ENCODE measurements at places on chromosomes 16 and 17.

GRCh38 chr17:325270-326009 is 27.2 kb downstream of the RPH3AL start:
- DNase-seq: no peak

DNA sequence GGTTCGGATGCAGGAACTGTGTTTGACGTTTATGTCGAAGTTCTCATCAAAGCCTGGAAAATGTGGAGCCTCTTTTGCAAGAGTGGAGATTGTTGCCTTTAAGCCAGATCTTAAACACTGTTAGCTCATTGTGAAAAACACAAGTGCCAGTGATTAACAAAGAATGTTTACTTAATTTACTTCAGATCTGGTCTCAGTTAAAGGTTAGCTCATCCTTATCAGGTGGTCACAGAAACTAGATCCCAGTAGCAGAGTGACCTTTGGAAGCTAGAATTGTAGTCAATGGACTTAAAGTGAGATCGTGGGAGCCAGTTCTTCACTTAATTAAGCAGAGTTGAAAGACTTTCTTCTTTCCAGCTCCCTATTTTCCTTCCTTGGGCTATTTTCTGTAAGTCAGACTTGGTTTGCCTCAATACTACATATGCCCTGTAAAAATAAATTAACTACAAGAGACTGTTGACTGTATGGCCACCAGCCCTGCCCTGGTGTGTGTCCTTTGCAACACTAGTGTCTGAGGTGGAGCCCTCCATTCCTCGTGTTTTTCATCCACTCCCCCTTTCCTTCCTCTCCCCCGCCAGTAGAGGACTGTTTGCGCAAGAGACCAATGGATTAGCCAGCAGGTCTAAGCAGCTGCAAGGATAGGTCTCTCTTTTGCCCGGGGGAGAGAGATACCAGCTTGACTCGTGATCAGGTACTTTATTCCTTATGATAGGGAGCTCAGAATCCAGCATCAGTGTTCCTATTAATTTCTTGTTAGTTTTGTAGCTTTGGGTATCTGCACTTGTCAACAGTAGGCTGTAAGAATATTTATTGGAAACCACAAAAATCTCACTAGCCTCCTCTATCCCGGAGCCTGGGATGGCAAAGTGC is 20.2 kb downstream of the FBXO39 start:
- no peak for DNase-seq

DNA sequence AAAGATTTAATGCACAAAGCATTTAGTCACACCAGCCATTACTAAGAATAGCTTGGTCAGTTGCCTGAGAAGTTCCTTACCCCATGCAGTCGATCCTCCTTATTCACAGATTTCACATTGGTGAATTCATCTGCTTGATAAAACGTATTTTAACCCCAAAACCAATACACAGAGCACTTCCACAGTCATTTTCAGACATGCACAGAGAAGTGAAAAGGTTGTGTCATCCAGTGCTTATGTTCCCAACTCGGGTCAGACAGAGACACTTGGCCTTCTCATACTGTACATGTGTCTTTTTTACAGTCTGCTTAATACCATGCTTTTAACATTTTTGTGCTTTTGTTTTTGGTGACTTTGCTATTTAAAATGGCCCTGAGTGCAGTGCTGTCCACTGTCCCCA is 219.7 kb downstream of the SPECC1 start:
- no peak for DNase-seq

DNA sequence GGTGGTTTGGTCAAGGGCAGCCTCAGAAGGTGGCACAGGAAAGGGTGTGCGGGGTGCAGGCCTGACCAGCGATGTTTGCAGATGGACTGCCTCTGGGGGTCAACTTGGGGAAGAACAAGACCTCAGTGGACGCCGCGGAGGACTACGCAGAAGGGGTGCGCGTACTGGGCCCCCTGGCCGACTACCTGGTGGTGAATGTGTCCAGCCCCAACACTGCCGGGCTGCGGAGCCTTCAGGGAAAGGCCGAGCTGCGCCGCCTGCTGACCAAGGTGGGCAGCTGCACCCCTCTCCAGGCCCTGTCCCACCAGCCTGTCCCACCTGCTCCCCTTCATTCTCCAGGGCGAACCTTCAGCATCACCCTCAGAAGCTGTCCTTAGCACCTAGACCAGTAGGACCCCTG is 12.5 kb downstream of the DHODH start:
- no peak for DNase-seq

All from stimulated activated CD8-positive, alpha-beta memory T cell treated with anti-CD3 and anti-CD28 coated beads, Interleukin-12 subunit alpha, Interleukin-12 subunit beta, amount 100 ng/mL, for 1 hour (primary cell).